Stimulated activated CD4-positive, alpha-beta T cell treated with anti-CD3 and anti-CD28 coated beads, Interleukin-1b, Interleukin-23, amount 100 ng/mL, for 4 hours (primary cell): ENCODE measurements at places on chromosomes 11 and 22.

GRCh38 chr22:27639248-27640086, 162.1 kb downstream of the MN1 start:
- no peak for DNase-seq

DNA sequence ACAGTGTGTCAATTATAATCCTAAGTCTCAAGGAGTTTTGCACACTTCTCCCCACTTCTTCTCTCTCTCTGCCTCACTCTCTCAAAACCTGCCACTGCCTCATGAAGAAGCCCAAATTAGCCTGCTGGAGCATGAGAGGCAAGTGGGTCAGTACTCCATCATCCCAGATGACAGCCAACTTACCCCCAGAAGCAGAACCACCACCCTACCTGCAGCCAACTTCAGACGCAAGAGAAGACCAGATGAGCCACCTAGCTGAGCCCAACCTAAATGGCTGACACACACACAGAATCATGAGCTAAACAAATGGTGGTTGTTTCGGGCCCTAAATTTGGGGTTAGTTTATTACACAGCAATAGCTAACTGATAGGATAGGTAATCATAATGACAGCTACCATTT, 61.2 kb downstream of the CD82 start:
- no peak for DNase-seq

DNA sequence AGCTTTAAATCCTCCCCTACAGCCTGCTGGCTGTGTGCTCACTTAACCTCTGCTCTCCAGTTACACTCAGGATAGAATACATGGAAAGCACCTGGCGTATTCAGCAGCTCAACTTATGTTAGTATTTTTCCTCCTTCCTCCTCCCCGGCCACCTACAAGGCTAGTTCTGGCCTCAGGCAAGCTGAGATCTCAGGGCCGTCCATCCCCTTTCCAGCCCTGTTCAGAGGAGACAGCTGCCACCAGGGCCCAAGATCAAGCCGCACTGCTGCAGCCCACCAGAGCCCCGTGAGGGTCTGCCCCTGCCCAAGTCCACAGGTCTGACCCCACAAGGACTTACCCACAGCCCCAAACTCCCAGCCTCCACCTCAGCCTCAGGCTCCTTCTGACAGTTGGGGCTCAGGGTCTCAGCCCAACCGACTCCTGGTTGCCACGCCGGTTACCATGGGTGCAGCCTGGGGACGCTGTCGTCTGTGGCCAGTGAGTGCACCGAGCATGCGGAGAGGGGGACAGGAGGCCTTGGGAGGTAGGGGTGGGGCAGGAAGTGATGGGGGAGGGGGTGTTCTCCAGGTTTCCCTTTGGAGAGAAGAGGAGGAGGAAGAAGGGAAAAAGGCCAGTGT, at the start of gene C11orf16:
Gene C11orf16, minus strand, starts transcription at position 384 of the 617 bp plus-strand sequence. CDS start 639 bp downstream, outside the sequence.
- DNase-seq = no peak

- DNase-seq = no peak
Observed at GRCh38 chr11:2511421-2512369, 66.9 kb downstream of the KCNQ1 start.

GRCh38 chr11:72048766-72049460, 31.4 kb downstream of the NUMA1 start:
- DNase-seq = no peak

GRCh38 chr11:81197396-81197795, 1536.3 kb downstream of the FAM181B start:
- no peak for DNase-seq

GRCh38 chr11:118870396-118871343, 13.0 kb upstream of the CXCR5 start:
- DNase-seq = no peak

- no peak for DNase-seq
Observed at GRCh38 chr11:102111787-102112508, 1.7 kb downstream of the YAP1 start.

DNA sequence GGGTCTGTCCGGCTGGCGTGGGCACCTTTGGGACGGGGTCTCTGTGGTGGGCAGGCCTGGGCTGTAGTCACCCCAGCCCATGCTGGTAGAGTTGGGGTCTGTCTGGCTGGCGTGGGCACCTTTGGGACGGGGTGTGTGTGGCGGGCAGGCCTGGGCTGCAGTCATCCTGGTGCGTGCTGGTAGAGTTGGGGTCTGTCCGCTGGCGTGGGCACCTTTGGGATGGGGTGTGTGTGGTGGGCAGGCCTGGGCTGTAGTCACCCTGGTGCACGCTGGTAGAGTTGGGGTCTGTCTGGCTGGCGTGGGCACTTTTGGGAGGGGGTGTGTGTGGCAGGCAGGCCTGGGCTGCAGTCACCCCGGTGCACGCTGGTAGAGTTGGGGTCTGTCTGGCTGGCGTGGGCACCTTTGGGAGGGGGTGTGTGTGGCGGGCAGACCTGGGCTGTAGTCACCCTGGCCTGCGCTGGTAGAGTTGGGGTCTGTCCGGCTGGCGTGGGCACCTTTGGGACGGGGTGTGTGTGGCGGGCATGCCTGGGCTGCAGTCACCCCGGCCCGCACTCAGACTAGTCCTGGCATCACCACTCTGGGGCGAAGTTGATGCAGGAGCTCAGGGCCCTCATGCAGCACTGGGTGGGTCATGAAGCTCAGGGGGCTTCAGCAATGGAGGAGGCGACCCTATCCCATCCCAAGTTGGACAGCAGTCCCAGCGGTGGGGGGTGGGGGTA, 19.3 kb downstream of the PRR33 start:
- no peak for DNase-seq

GRCh38 chr22:26512149-26512793, at the start of gene TFIP11:
TSS of gene TFIP11 (minus strand) at chr22:26512473. CDS start at chr22:26510272, 2,201 bp downstream.
- DNase-seq = peak; percentile 89

- no peak for DNase-seq
Observed at GRCh38 chr11:116930586-116930985, 93.2 kb upstream of the APOA1 start.

DNA sequence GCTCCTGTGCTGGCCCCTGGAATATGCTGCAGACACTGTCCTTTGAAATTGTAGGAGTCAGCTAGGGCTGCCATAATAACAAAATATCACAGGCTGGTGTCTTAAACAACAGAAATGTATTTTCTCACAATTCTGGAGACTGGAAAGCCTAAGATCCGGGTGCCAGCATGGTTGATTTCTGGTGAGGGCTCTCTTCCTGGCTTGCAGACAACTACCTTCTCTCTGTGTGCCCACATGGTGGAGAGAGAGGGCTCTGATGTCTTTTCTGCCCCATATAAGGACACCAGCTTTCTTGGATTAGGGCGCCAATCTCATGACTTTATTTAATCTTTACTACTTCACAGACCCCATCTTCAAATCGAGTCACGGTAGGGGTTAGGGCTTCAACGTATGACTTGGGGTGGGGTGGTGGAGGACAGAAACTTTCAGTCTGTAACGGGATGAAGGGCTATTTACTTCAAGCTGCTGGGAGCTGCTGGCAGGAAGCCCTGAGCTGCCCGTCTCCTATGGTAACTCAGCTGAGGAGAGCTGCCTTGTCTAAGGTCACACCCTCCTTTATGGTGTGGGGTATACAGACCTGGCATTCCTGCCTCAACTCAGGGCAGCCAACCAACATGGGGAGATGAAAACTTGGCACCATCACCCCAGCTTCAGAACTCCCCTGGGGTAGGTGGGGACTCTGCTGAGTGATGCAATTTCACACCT, 142.9 kb upstream of the ZBED5 start:
- DNase-seq = no peak

DNA sequence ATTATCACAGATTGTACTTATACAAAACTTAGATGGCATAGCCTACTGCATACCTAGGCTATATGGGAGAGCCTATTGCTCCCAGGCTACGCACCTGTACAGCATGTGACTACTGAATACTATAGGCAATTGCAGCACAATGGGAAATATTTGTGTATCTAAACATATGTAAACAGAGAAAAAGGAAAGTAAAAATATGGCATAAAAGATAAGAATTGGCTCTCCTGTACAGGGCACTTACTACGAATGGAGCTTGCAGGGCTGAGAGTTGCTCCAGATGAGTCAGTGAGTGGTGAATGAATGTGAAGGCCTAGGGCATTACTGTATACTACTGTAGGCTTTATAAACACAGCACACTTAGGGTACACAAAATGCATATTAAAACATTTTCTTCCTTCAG, 13.2 kb downstream of the APOL6 start:
- no peak for DNase-seq

DNA sequence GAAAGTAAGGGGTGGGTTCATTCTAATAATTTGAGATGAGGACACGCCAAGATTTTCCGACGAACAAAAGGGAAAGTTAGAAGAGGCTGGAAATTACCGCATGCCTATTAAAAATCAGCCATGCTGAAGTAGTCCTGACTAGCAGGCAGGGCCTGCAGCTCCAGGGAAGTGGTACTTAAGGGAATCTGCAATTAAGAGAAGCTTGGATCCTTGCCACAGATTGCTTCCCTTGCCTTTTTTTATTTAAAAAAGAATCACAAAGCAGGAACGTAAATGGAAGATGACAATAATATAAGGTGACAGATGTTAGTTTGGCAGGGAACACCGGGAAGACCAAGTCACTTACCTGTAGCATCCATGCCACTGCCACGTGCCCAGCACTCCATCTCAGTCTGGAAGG, 359.3 kb downstream of the CADM1 start:
- DNase-seq = no peak

DNA sequence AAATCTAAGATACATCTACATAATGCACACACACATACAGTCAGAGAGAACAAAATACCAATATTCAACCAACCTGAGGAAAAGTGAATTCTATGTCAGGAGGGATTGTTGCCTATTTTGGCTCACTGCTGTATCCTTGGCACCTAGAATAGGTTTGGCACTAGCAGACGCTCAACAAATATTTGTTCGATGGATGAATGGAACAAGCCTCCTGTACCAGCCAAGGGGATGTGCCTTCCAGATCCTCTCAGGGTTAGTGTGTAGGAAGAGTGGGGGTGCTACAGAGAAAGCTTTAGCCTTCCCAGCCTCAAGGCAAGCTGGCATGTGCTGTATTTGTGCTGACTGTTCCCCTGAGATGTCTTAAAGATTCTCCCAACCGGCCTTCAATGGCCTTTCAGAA, 23.3 kb upstream of the POU2AF1 start:
- DNase-seq = no peak

- DNase-seq = no peak
Observed at GRCh38 chr22:29206372-29207242, 911 bp downstream of the EMID1 start.

GRCh38 chr11:33716243-33716642, 15.6 kb upstream of the C11orf91 start:
- no peak for DNase-seq

DNA sequence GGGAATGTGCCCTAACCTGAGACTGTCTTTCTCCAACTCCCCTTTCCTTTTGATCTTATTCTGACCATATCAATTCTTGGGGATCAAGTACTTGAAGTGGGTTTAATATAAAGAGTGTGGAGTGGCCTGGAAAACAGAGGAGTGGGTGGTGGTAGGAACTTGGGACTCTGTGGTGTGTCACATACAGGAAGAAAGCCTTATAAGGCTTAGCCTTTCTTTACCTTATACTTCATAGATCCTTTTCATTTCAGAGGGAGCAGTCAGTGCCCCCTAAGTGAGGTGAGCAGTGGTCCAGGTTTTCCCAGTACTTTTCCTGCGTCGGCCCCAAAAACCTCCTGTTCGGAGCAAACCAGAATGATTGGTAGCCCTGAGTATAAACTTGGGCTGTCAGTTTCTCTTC, 486 bp downstream of the OOSP1 start:
- no peak for DNase-seq

GRCh38 chr22:21881841-21882753, 14.7 kb upstream of the MAPK1 start:
- no peak for DNase-seq

DNA sequence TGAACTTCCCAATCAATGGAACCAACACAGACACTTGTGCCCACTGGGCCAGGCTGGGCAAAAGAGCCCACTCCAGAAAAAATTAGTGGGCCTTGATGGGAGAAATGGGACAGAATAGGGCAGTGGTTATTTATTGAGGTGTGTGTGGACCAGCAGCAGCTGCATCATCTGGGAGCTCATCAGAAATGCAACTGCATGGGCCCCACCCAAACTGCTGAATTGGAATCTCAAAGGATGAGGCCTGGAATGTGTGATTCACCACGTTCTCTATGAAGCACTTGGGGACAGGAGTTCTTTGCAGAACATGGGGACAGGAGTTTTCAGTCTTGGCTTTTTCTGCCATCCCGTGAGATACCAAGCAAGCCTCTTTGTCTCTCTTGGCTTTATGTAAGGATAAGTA, 255.6 kb upstream of the PLET1 start:
- no peak for DNase-seq

DNA sequence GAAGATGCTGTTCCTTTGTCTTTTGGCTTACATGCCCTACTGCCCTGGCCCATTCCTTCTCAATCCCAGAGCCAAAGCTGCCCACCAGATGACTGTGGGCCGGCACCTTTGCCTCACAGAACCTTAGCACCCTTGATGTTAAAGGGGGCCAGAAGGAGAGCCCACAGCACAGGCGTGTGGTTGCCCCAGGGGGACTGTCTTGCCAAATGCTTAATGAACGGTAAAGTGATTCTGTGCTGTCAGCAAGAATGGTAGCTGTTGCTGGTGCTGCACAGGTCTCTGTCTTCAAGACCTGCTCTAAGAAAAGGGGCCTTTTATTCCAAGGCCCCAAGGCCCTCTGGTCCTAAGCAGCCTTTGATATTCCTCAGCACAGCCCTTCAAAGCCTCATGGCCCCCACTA, 113.3 kb downstream of the MORC2 start:
- no peak for DNase-seq

DNA sequence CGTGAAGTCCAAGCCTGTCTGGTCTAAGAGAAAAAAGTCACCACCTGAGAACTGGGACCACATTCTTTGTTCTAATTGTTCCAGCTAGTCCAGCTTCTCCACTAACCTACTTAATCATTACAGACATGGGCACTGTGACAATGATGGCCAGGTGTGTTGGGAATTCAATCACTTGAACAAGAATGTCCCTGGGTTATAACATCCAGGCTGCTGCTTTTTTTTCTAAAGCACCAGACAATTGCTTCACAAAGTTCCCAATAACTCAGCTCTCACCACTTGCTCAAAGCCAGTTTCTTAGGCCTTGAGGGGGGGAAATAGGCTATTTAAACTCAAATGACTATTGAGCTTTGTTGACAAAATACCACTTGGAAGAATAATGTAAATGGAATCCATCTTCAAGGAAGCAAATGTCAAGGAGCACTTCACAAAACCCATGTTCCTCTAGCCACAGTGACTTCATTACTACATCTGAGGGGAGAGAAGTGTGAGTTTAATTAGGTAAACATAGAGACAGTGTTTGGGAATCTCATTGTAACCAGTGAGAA, 80.3 kb downstream of the ME3 start:
- no peak for DNase-seq

GRCh38 chr11:93525601-93526345, 17.4 kb downstream of the SMCO4 start:
- no peak for DNase-seq
